ENCODE measurements at places on chromosomes 3 and 15.

GRCh38 chr15:66631616-66632263 is 65.9 kb upstream of the LCTL start:
- DNase-seq, result no peak

DNA sequence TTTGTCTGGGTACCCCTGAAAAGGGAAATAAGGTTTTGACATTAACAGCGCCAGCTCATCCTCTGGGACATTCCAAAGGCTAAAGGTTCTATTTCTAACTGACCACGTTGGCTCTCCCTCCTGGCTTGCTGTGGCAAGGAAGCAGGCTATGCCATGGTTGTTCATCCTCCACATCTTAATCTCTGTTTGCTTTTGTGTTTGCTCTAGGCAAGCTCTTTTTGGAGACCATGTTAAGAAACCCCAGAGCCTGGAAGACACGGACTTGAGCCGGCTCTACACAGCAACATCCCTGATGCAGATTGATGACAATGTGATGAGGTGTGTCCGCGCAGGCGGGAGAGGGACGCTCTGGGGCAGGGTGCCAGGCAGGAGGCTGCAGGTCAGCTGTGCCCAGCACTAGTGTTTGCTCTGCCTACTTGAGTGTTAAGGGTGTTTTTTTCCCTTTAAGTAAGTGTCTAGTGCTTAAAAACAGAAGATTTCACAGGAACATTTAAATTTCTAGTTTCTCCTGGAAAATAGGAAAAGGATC is 33.3 kb downstream of the RLBP1 start:
- no peak for DNase-seq

DNA sequence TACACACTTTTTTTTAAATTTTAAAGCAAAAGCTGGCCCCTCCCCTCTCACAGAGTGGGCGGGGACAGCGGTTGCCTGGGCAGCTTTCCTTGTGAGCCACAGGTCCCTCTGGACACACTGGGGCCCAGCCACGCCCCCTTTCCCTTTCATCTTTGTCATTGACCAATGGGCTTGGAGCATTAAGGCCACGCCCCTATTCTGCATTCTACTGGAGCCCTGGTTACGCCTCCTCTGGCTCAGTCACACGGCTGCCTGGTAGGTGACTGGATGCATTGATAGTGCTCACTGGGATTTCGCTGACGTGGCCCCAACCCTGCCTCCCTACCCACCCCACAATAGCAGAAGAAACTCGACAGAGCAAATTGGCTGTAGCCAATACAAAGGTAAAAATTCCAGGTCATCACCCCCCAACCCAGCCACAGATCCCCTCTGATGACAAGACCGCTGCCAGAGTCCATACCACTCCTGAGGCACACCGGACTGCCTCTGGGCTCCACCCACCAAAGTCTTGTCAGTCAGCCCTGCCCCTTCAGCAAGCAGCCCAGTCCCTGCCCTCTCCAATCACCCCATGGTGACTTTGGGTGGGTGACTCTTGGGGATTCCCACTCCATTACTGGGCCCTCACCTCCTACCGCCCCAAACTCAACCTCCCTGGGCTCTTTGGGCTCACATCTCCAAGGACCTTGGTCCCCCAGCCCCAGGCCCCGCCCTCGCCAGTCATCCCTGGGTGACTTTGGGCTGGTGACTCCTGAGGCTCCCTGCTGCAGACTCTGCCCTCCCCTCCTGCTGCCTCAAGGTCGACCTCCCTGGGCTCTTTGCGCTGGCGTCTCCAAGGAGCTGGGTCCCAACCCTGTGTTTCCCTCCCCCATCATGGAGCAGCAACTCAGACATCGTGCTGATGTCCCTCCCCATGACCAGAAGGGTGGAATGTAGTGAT is 112.2 kb upstream of the FAN1 start:
- DNase-seq, result no peak

DNA sequence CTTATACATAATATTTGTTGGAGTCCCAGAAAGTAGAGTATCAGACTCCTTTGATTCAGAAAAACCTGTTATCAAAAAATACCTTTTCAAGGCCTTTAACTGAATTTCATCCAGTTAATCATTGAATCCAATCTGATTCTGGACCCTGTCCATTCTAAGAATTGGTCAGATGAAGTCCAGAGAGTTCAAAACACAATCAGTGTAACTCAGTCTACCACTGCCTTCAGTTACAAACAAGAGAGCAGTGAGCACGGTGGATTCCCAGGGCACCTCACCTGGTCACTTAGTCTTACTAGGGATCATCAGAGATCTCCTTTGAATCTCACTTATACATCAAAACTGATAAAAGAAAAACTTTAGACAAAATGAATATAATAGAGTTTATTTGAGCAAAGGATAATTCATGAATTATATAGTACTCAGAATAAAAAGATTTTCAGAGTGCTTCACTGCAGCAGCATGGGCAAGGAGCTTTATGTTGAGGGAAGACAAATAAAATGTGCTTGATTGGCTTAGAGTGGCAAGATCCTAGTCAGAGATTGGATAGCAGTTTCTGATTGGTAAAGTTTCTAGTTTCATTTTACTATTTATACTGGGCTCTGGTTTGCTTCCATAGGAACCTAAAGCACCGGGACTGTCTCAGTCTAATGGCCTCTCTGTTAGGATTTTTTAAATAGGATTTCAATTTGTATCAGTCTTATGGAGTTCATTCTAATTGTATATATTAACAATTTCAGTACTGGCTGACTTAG is 474.9 kb upstream of the GOLIM4 start:
- DNase-seq, result no peak

GRCh38 chr15:35479423-35479822 is 66.5 kb downstream of the DPH6 start:
- no peak for DNase-seq

DNA sequence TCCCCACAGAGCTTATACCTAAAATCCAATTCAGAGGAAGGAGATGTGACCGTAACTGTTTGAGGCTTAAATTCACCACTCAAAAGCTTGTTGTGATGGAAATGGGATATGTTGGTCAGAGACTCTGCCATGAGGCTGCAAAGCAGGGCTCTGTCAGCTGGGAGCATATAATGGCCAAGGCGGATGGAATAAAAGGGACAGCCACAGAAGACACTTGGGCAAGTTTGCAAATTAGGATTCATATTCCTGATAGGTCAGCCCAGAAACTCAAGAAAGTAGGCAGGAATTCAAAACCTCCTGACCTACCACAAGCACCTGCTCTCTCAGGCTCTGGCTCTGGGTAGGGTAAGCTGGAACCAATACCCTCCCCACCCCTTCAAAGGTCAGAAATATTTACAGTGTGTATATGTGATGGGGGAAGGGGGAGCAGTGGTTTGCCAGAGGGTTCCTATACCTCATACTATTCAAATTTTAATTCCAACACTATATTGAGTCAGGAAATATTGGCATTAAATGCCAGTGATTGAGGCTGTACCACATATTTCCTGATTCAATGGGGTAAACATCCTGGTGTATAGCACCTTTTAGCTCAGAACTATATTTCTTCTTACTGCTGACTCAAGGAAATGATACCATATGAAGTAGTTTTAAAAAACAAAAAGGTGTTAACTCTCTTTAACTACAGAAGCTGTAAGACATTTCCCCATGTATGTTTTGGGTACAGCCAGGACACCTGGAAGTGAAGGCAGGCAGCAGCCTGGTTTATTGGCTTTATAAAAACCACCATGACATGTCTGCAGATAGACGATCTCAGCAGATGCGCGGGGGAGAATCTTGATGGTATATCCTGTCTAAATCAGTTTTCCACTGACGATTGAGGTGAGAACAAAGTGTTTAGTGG is 19.2 kb downstream of the FYCO1 start:
- no peak for DNase-seq

DNA sequence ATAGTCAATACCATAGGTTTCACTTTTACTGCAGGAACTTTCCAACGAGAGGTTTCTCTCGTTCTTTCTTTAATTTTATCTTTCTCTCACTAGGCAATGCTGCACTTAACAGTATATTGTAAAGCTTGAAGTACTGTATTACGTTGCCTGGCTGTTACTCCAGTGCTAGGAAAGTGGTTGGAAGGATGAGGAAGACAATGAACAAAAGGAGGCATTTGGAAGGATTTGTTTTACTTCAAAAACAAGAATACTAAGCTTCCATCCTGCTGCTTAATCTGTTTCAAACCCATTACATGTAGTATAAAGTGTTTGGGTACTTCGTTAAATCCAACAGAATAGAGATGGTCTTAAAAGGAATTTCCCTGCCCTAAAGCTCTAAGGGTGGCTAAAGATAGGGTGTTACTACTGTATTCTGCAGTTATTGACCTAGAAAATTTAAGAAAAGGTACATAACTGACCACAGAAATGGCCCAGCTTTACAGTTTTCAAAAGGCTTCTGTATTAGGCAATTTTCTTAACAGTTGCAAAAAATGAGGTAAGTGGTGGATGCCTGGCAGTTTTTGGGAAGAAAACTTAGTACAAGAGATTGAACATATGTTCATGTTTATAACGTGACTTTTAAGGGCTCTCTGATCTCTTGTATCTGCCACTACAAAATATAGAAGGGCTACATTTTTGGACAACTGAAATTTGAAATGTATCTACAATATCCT is 785 bp upstream of the IFT57 start:
- no peak for DNase-seq

DNA sequence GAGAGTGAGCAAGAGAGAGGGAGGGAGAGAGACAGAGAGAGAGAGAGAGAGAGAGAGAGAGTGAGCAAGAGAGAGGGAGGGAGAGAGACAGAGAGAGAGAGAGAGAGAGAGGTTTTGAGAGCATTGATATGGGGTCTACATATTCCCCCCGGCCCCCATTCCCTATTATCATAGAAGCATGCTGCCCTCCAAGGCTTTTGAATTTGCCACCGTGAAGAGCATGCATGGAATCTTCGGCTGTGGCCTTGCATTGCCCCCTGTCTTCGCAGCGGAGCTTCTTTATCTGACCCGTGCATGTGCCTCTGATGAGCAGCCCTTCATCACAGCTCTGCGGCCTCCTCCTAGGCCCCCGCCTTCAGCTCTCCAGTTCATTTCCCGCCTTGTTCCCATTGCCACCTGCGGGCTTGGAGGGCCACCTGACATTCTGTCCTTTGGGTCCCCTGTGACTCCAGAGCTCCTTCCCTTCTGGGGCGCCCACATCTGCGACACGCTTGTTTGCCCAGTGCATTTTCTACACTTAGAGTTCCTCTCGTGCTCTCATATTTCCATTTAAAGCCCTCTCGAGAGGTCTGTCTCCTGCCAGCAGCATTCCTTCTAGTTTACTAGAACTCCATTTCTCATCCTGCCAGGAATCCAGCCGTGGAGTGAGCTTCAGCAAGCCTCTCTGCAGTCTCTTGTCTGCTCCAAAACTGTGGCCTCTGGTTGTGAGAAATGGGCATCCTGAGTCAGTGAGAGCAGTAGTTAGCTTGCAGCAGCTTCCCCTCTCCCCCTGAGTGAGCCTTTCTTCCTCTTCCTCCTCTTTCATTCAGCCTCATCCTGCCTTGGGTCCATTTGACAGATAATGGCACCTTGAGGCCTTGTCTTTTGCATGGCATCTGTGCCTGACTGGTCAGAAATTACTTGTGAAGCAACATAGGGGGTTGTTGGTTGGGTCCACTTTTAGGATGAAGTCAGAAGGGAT is 25.3 kb downstream of the LPP start:
- DNase-seq, result no peak

DNA sequence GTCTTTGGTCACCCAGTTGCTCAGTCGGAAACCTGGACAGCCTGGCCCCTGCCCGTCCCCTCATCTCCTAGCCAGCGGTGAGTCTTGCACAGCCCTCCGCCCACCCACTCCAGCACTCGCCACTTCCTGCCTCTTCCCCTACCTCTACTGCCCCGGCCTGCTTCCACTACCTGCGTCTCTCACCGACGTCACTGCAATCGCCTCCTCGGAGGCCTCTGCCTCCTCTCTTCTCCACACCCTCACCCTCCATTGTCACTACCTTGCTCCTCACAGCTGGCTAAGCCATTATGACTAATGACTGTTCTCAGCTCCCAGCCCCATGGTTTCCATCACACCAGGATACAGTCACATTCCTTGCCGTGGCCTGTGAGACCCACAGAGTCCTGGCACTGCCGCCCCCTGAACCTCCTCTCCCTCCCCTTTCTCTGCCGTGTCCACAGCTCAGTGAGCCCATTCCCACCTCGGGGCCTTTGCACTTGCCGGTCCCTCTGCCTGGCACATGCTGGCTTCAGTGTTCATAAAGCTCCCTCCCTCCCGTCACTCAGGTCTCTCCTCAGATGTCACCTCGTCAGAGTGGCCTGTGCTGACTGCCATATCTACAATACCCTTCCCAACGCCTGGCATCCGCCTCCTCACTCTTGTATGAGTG is 104.8 kb downstream of the FBLN2 start:
- DNase-seq, result no peak

DNA sequence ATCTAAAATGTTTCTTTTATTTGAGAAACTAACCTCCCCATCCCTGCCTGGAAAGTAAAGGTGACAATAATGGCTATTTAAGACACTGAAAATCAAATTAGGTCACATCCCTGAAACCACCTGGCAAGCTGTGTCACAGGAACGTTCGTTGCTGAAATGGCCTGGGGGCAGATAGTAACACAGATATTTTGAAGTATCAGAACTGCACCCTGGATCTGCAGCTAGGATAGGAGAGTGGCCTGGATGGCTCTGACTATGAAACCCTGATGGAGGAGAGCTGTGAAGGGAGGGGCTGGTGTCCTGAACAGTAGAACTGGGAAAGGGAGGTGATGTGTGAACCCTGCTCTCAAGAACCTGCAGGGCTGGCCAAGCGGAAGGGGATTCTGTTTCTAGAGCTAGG is 648.3 kb upstream of the CFAP20DC start:
- DNase-seq, result no peak

DNA sequence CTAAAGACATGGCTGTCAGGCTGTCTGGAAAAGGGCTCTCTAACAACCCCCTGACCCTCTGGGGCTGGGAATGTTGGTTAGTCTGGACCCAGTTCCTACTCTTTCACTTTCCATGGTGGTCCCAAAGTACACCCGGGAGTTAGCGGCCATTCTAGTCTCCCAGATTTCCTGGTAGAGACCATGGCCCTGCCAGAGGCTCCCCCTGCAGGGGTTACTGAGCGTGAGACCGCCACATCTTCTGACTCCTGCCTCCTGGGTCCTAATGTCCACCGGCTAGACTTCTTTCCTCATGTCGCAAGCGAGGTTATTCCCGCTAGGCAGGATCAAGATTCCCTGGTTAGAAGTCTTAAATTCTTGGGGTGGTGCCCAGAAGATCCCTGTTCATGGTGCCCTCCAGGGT is 540.0 kb upstream of the ROBO1 start:
- DNase-seq, result no peak

DNA sequence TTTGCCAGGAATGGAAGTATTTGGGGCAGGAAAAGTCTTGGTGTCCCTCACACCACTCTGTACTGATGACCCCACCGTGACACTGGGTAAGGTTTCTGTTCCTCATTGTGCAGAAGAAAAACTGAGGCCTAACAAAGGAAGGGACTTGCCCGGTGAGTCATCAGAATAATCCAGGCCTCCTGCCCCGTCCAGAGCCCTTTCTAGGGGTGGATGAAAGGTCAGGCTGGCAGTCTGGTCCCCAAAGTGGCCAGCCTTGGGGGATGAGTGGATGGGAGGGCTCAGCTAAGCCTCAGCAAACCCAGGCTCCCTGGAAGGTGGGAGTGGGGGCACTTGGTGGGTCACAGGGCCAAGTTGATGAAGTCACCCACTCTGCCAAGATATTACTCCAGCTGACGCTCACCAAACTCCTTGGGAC is 2.3 kb upstream of the DNAH1 start:
- DNase-seq, result peak; percentile 57

Measured in memory B cell (primary cell).